ENCODE measurements at places on chromosomes 7 and 10.

- no peak for DNase-seq
Measured at GRCh38 chr7:102079140-102080018, 207.3 kb upstream of the SH2B2 start.

- DNase-seq: no peak
Measured at GRCh38 chr7:7867846-7868571, 100.6 kb upstream of the GLCCI1 start.

GRCh38 chr10:118925404-118926071 lies 104.0 kb upstream of the NANOS1 start:
- no peak for DNase-seq

- no peak for DNase-seq
Measured at GRCh38 chr10:1604246-1604645, 133.1 kb downstream of the ADARB2 start.

DNA sequence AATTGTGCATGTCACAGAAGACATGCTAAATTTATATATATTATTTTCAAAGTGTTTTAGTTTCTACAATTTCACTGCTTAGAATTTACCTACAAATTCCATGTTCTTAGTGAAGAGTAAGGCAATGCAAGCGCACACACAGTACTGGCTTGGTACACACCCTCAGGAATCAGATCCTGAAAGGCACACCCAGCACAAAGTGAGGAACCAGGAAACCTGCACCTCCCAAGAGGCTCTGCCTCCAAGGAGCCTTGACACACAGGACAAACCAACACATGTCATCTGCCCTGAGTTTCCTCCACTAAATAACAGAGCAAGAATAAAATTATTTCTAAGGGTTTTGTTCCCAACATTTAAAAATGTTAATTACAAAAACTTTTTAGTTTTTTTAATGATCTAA lies 156.2 kb downstream of the PARD3 start:
- no peak for DNase-seq

- DNase-seq: no peak
Measured at GRCh38 chr7:43639858-43640491, 57.1 kb downstream of the STK17A start.

- DNase-seq: no peak
Measured at GRCh38 chr10:11205030-11205772, 187.5 kb downstream of the CELF2 start.

DNA sequence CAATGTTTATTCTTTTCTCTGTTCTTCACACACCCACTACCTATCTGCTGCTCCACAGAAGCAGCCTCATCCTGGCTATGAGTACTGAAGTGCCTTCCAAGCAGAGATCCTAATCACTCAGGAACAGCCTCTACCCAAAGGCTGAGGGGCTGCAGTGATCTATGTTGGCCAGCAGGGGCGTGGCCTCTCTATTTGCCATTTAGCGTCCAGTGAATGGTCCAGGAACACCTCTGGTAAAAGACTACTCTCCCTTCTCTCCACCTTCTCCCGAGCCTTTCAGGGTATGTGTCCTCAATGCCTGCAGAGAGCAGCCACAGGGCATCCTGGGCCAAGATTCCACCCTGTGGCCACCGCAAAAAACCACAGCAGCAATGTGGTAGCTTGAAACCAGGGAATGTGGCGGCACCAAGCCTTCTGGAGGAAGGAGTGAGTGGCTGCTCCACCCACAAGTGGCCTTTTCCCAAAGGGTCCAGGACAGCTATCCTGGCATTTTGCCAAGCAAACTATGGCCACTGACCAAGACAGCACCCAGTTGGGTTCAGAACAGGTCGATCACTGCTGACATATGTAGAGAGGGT lies 70.9 kb downstream of the SYPL1 start:
- DNase-seq: no peak

DNA sequence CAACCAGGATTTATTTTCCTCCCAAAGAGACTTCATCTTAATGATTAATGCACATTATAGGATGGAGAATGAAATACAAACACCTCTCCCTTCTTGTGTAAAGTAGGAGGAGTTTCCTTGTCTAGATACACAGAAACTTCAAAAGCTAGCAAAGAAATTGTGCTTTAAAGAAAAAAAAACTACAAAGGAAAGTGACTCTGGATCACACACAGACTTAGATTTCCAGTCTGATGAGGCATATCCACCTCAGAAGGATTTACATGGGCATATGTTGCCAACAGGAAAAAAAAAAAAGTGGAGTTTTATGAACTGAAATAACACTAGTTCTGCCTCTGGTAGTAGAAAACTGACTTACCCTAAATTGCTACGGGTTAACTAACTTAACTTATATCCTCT lies 449.6 kb downstream of the KCNMA1 start:
- no peak for DNase-seq

DNA sequence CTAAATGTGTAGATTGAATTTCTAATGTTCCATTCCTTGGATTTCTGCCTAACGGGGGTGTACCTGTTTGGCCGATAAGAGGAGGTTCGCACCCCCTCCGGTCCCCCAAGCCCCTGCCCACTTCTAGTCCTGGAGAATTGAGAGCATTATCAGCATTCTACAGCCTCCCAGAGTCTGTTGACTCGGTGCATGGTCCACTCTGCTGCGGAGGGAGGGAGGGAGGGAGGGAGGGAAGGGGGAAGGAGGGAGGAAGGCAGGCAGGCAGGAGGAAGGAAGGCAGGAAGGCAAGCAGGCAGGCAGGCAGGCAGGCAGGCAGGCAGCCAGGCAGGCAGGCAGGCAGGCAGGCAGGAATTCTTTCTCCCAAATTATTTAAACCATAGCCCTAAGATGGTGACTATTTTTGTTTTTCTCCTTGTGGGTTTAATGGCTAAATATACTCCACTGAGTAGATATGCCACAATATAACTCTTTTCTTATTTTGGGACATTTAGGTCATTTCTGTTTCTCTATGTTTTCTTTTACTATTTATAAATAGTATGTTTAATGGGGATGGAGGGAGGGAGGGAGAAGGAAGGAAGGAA lies 69.5 kb upstream of the CHST15 start:
- no peak for DNase-seq

GRCh38 chr10:27744802-27745731 lies 552 bp downstream of the MKX start:
- DNase-seq: peak; percentile 6

GRCh38 chr10:125084614-125085257 lies 75.6 kb downstream of the CTBP2 start:
- DNase-seq: no peak

- DNase-seq: no peak
Measured at GRCh38 chr7:114540291-114540690, 125.7 kb downstream of the FOXP2 start.

GRCh38 chr7:101563198-101563901 lies 65.7 kb downstream of the MYL10 start:
- no peak for DNase-seq

- no peak for DNase-seq
Measured at GRCh38 chr10:94285271-94285670, 77.5 kb downstream of the NOC3L start.

DNA sequence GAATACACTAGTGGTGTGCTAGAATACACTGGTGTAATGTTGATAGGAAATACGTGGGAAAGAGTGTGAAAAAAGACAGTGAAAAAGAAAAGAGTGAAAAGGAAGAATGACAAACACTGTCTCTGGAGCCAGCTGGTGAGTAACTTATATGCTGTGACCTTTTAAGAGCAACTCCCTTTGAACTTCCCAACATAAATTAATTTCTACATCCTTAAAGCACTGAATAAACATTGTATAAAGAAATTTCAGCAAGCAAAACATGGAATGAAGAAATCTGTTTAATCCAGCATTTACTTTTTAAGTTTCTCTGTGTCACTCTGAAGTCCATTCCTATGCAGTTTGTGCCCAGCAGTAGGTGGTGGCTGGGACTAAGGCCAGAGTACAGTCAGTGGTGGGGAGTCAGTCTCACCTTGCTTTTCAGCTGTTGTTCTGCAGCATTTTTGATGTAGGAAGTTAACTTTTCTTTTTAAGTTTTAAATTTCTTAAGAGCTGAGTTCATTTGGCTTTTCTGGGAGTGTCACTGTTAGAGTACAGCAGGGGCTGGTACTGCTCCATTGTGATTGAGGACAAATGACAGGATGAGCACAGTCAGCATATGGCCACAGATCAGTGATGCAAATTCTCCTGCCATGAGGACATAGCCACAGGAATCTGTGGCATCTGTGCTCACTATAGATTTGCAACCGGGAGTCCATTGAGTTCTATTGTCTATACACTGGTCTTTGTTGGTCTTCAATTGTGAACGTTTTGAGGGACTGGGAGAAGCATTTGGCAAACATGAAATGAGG lies 321.8 kb downstream of the ZNF248 start:
- no peak for DNase-seq

DNA sequence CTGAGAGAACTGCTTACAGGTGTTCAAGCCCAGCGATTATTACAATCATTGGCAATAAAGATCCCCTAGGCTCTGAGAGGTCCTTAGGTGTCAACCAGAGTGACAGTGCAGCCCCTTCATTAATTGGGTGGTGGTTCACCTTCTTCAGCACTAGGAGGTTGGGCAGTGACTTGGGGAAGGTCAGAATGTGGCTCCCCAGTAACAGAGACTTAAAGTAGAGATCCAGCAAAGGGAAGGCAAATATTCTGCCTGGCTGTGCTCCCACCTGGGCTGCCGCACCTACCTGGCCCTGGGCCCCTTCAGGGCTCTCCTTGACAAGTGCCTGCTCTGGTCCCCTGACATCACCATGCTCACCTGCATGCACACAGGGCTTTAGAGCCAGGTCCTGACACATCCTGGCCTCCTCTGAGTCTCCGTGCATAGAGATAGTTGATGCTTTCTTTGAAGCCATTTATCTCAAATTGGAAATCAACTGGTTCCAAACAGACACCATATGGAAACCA lies 1.9 kb downstream of the CLRN3 start:
- DNase-seq: no peak

DNA sequence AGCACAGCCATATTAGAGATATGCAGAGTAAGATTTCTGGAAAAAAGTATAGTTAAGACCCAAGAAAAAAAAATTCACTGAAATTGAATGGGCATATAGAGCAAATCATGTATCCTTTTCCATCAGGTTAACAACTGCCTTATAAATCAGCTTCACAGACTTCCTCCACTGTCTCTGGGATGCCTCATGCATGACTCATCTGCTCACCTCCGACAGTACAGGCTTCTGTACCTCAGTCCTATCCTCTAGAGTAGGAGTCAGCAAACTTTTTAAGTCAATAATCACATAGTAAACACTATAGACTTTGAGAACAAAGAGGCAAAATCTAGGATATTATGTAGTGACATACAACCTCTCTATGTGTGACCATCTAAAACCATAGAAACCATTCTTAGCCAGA lies 211.6 kb upstream of the SP8 start:
- DNase-seq: no peak

DNA sequence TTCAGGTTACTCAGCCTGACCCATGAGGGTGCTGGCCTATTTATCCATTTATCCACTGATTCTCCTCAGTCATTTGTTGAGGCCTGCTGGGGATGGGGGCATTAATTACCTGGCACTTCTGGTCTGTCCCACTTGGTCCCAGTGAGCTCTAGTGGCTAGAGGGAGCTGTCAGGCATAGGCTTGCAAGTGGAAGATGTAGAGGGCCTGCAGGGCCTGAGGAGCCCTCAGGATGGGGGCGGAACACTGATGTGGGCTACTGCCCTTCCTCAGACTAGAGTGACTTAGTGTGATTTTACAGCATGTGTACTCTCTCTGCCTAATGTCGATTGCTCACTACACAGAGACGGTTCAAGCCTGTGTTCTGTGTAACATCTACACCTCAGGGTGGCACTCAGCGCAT lies 45.3 kb downstream of the TMEM178B start:
- no peak for DNase-seq

GRCh38 chr7:85630904-85631600 lies 444.2 kb upstream of the SEMA3D start:
- no peak for DNase-seq

DNA sequence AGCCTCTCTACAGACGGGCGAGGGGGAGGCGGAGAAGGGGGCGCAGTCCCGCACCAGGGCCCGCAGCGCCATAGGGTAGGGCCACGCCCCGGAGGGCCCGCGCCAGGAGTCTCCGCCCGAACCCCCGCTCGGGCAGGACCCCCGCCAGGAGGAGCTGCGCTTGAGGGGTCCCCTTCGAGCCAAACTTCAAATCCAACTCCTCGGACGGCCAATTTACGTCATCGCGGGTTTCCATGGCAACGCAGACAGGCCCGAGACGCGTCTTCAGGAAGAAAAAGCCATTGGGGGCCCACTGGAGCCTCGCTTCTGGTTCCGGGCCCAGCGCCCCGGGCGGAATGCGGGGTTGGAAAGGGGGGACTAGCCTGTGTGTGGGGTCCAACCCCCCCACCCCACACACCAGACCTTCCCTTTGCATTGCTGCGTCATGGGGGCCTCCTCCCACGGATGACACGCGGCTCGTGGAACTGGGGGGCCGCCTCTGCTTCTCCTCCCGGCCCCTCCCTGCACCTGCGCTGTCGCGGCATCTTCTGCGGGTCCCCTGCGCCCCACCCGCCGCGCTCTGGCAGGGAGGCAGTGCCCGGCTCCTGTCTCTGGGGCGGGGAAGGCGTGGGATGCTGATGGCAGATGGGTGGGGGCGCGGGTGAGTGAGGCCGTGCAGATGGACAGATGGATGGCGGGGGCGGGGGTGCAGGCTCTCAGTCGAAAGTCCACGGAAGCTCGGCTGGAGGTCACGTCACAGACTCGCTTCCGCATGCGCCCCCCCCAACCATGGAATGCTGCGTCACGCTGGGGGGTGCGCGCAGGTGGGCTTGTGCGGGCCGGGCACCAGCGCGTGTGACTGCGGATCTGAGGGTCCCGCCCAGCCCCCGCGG lies 1.2 kb downstream of the CALY start:
- no peak for DNase-seq

DNA sequence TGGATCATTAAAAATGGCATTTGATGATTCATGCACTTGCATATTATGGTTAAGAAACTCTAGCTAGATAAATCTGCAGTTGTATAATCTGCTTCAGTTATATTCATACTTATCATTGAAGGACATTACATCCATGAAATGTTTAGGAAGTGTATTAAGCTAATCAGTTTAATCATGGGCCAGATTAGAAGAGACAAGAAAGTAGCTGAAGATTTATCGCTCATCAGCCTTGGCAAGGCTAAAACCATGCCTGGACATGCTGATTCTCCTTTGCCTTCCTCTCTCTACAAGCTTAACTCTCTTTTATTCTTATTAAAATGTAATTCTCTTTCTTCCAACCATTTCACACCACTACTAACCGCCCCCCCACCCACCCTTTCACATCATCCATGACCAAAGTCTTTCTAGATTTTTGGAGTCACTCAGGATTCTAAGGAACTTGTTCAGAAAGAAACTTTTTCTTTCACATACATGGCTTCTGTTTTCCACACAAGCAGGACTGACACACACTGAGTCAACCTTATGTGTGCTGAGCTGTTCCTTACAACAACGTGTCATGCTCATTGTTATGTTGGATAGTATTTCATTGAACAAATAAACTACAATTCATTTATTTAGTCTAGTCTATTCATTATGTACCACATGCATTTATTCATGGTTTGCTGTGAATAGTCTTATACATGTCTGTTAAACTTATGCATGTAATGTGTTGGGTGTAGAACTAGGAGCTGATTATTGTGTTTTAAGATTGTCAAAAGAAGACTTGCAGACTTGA lies 227.3 kb upstream of the SP8 start:
- DNase-seq: no peak

GRCh38 chr10:30736685-30737232 lies 107.2 kb upstream of the LYZL2 start:
- no peak for DNase-seq

All from activated CD4-positive, alpha-beta T cell treated with anti-CD3 and anti-CD28 coated beads, Interleukin-2, amount 50 U/mL, for 24 hours (primary cell).